ENCODE measurements at places on chromosomes 4 and X.

GRCh38 chr4:41844327-41844726, 90.9 kb upstream of the TMEM33 start:
- DNase-seq = no peak

DNA sequence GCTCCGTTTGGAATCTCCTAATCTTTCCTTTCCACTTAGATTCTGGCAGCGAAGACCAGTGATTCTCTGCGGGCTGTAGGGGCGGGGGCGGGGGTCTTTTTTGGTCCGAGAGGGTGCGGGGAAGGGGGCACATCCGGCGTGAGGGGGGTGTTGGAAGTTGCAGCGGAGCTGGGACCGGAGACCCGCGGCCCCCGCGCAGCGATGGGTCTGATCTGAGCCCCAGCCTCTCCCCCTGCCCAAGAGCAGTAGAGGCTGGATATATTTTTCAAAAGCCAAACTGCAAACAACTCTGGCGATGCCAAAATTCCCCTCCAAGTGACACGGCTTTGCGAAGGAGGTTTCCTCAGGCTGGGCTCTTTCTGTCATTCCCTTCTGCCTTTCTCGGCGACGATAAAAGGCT, 355 bp downstream of the GRID2 start:
- DNase-seq = peak; percentile 18

GRCh38 chrX:149853925-149854324, 27.1 kb upstream of the MAGEA8 start:
- no peak for DNase-seq

- peak; percentile 30 for DNase-seq
Measured at GRCh38 chr4:183986971-183987946, 82.2 kb downstream of the STOX2 start.

DNA sequence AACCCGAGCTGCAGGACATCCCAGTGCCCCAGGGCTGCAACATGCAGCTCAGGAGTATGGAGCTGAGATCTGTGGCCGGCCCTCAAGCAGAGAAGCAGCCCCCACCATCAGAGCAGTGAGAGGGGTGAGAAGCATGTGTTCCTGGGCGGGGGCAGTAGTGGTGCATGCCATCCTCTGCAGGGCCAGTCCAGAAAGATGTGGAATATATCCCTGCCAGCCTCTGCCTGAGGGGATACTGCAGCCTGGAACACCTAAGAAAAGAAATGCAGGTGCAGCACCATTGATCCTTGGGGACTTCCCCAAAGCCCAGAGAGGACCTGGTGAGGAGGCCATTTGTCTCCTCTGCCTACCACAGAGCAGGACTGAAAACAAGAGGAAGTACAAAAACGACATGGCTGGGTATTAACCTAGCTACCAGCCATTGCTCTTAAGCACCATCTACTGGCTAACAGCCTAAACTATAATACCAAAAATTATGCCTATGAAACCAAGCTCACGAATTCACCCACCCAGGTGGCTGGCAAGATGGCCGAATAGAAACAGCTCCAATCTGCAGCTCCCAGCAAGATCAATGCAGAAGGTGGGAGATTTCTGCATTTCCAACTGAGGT, 158.8 kb downstream of the ADGRA3 start:
- no peak for DNase-seq

DNA sequence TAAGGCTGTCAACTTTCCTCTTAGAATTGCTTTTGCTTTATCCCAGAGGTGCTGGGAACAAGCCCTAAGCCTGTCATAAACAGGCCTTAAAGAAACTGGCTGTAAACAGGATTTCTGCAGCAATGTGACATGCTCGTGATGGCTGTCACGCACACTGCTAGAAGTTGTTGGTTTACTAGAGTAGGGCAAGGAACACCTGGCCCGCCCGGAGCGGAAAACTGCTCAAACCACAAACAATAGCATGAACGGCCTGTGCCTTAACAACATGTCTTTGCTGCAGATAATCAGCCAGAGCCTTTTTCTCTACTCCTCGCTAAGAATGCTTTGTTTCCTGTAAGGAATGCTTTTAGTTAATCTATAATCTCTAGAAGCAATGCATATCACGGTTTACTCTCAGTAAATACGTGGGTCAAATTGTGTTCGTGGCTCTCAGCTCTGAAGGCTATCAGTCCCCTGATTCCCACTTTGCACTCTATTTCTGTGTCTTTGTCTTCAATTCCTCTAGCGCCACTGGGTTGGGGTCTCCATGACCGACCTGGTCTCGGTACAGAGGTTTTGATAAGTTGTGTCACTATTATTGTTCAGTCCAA, 318.3 kb downstream of the GLUD2 start:
- no peak for DNase-seq

- DNase-seq = no peak
Measured at GRCh38 chr4:118367872-118368271, 15.1 kb upstream of the PRSS12 start.

DNA sequence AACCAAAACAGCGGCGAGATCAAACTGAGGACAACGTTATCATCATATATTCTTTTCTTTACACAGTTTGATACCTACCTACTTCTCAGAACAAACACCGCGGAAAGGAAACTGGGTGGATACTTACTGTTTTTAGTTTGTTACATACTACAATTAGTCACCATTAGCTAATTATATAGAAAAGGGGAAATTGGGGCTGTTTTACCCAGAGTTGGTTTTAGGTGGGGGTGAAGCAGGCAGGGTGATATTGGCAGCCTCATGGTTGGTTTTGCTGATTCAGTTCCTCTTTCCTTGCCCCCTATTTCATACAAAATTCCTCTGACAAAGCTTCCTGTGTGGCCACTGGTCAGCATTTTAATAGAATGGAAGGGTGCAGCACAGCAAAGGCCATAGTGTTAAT, 77.8 kb downstream of the SORBS2 start:
- no peak for DNase-seq

GRCh38 chrX:72307646-72308051, 1.9 kb upstream of the CITED1 start:
- DNase-seq = no peak

DNA sequence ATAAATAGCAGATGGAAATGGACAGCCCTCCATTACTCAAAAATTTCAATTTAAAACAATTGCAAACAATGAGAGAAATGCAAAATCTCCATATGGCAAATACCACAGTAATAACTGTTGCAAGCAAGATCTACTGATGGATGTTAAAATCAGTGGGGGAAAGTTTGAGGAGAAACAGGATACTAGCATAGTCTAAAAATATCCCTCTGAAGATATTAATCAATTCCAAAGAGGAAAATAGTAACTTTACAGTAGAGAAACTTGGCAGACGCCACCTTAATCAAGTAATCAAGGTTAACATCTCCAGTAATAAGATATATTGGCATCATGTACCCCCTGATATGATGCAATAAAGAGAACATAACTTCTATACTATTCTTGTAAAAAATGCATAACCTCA, 344.8 kb downstream of the ZNF674 start:
- no peak for DNase-seq

DNA sequence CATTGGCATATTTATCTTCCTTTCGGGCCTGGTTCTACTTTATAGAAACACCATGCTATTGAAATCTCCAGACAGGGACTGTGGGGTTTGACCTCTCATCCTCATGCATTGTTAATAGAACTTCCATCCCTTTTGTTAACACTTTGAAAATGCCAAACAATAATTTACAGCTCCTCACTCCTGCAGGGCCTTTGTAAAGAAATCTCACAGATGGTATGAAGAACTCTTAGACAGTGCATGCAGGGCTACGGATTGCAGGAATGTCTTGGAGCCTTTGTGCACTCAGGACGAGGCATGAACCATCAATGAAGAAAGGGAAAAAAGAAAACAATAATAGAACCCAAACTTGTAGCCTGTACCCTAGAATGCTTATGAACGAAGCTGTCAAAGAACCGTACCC, 92.8 kb upstream of the TMEM47 start:
- DNase-seq = no peak

DNA sequence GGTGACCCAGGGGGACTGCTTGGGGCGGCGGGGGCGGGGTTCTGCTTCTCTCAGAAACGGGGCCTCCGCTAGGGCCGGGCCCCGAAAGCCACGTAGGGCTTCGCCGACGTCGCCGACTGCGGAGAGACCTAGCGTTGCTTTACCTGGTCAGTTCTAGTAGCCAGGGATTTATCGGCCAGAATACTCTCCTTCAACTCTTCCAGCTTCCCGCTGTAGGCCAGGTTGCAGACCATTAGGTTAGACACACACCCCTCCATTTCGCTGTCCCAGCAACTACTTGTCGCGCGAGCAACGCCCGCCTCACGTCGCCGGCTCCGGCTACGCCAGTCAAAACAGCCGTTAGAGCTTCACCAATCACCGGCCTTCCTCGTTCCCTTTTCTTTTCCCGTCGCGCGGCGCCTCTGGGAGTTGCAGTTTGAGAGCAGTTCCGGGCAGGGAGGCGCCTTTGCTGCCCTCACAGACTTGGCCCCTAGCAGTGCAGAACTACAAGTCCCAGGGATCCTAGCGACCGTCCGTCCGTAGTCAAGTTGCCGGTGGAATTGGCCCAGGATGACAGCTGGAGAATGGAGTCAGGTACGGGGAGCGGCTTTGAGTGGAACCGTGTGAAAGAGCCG, at the start of the genes ATG4A and PSMD10:
TSS of gene ATG4A (plus strand) at position 515 of the 614 bp plus-strand sequence. CDS start at position 564, 49 bp downstream.
TSS of gene PSMD10 (minus strand) at position 279 of the 614 bp plus-strand sequence. CDS start at position 257, 22 bp downstream.
- DNase-seq = peak; percentile 90

DNA sequence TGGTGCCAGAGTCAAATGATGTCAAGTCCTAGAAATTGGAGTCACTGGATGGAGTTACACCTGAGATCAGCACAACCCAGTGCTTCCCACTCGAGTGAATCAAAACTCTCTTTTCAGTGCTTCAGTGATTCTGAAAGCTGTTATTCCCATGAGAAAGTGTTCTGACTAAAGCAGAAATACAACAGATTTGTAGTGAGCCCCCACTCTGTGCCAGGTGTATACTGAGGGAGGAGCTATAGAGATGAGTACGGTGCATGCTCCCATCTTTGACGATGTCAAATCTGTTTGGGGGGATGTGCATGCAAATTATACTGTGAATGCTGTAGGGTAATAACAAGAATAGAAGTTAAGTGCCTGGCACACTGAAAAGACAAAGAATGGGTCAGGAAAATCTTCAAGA, 330.2 kb downstream of the HS3ST1 start:
- no peak for DNase-seq

DNA sequence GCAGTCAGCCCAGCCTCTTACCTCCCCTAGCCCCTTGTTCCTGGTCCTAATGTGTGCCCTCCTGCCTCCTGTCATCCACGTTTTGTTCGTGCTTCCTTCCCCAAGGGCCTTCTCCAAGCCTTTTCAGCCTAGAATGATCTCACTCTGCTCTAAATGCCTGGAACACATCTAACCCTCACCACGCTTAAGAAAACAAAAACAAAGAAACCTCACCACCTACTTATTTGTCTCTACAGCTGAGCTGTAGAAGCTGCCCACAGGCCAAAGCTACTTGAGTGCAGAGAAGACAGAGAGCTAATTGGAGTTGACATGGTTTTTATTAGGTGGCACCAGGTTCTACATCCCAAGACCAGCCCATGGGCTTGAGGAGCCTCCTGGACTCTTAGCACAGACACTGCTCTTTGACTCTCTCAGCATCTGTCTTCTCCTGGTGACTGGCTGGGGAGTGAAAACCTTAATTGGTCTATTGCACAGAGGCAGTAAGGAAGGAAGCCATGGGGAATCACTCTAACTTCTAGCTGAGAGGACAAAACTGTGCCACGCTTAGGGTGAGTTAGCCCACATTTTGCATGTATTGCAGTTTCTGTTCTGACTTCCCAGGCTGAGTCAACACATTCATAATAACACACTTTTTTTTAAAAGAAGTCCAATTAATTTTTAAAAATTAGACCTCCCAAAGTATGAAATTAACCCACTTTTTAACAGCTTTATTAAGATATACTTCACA, 52.3 kb upstream of the PDK3 start:
- no peak for DNase-seq

GRCh38 chr4:112403101-112403945, 106.2 kb downstream of the ALPK1 start:
- no peak for DNase-seq

- no peak for DNase-seq
Measured at GRCh38 chrX:9286234-9286633, 178.6 kb upstream of the TBL1X start.

DNA sequence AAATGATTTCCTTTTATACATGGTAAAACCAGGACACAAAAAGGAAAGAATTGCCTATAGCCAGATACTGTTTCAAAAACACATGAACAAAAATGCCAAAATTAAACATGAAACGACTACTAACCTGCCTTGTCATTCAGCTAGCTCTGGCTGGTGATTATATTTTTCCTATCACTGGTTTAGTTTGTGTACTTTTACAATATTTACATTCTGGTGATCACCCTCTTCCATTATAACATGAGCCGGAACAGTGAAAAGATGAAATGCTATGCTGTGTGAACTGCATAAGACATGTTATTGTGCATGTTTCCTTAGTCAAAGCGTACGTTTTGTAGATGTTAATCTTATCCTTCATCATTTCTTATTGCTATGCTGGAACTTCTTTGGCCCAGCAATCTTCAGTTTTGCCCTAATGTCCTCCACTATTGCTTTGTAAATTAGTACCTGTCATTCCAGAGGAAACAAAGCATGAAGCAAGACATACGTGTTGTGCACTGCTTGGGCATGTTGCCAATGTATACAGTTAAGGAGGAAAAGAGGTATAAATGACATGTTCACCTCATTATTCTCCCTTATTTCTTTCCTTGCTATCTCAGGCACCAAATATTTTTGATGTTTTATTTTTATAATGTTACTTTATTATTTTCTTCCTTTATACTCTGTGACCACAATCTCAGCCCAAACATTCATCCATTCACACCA, 386.3 kb downstream of the ARHGAP24 start:
- DNase-seq = no peak

DNA sequence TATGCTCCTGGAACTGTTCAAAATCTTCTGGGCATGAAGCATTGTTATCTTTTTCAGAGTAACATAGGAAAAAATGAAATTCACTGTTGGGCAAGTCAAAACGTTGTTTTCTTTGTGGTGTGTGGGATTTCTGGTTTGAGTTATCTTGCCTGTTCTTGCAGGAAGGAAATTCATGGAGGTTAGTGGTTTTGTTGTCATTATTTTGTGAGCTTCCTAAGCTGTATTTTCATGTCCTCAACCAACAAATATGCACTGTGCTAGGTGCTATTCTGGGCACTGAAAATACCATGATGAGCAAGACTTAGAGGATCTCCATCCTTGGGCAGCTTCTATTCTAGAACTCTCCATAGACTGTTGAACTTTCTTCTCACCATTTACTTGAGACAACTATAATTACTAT, 16.9 kb downstream of the SPINK2 start:
- DNase-seq = no peak

- DNase-seq = no peak
Measured at GRCh38 chr4:164802301-164802901, 48.5 kb downstream of the SMIM31 start.

- DNase-seq = no peak
Measured at GRCh38 chr4:119046263-119046662, 89.4 kb upstream of the MYOZ2 start.

GRCh38 chr4:187999406-187999932, 3.9 kb downstream of the ZFP42 start:
- DNase-seq = no peak

DNA sequence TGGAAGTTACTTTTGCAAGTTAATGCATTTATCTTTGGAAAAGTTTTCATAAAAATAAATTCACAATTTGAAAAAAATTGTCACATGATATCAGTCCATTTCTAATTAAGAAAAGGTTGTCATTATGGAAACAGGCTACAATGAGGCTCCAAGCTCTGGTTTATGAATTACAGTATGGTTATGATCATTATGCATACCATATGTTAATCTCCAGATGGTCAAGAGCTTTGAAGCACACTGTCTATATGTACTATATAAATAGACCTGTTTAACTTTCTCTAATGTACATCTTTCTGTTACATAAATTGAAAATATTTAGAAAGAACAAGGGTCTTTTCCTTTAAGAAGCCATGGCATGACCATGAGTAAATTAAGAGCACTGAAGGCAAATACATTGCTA, 2338.8 kb downstream of the PCDH7 start:
- DNase-seq = no peak

Data from WTC11 (cell line).